CD4-positive, alpha-beta T cell treated with Interleukin-15 for 4 hours (primary cell): ENCODE measurements at places on chromosomes 1 and 21.

DNA sequence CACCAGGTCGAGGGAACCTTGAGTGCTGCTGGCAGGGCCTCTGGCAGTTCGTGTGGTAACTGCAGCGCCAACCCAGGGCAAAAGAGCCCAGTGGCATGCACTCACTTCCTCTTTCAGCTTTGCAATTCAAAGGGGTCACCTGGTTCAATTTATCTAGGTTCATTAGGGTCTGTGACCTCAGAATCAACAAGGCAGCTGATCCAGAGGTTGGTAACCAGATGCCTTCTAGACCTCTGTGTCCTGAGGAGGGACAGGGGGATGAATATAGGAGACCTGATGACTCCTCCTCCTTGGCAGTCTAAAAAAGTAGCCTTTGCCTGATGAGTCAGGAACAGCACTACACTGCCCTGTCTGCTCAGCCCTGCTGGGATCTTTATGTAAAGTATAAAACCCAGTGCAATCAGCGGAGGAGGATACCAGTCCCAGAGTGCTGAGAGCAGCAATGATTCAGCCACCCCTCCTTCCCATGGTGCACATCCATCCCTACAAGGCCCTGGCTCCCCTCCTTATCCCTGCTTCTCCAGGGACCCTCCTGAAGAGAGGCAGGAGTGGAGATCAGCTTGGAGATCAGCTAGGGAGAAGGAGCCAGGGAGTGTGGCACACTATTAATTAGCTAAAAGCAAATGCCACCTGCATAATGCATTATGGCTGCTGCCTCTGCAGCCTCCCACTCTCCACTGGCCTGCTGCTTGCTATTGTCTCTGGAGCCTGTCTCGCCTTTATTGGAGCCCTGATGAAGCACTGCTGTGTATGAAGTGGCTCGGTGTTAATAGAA, 11.2 kb upstream of the FMOD start:
- no peak for DNase-seq

GRCh38 chr1:245428681-245429080, 273.9 kb downstream of the KIF26B start:
- DNase-seq = no peak

GRCh38 chr1:8443558-8444194, 125.8 kb downstream of the SLC45A1 start:
- no peak for DNase-seq

DNA sequence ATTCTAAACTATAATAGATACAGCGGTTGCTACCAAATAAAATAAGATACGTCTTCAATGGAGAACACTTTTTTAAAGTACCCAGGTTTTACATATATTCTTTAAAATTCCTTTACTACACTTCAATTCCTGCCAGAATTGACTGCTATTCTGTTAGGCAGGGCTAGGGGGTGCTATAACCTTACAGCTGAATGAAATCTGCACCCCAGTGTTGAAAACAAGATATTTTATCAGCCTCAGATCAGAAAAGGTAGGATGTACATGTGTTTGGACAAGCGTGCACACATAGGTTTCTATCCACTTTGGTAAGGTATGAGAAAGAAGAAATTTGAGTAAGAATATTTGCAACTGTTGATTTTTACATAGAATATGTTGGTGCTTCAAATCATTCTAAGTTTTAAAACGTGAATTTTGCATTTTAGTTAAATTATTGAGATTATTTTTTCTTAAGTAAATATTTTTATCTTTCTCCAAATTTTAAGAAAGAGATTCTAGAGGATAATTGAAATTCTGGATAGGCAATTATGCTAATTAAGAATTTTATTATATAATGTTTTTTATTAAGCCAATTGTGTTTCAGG, 490.8 kb upstream of the ADGRL4 start:
- DNase-seq = no peak

GRCh38 chr1:39672551-39672947, 642 bp upstream of the NT5C1A start:
- DNase-seq = peak; percentile 56

DNA sequence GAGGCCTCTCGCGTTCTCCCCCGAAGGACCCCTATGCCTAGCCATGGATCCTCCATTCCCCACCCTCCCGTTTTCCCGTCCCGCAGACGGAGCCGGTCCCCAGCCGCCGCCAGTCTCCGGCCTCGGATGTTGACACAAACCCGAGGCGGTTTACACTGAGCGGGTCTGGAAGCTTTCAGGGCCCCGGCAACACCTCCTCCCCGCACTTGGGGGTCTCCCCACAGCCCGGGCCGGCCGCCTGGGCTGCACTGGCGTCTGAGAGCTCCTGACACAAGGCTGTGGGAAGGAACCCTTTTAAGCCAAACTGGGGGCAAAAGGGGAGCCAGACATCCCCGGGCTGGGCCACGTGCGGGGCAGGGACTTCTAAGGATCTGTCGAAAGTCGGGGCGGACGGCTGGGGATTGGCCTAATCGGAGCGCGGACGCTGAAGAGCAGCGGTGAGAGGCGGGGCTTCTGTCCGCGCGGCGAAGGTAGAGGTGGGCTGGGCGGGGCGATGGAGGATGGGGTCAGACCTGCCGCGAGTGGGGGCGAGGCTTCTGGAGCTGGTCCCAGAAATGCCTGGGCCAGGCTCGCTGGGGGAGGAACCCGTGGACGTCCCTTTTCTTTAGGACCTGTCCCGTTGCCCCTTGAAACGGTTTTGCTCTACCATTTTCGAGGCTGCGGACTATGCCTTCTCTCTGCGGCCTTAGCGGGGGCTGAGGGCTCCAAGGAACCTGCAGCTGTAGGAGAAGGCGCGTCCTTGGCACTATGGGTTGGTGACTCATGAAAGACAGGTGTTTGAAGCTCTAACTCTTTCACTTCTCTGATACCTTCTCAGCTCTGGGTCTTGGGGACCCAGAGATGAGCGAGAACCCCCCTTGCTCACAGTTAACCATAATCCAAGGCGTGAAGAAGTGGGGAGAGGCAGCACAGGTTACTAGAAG, 1.2 kb upstream of the HPCAL4 start:
- peak; percentile 37 for DNase-seq

GRCh38 chr1:107662971-107663370, 302.0 kb downstream of the VAV3 start:
- DNase-seq = no peak

DNA sequence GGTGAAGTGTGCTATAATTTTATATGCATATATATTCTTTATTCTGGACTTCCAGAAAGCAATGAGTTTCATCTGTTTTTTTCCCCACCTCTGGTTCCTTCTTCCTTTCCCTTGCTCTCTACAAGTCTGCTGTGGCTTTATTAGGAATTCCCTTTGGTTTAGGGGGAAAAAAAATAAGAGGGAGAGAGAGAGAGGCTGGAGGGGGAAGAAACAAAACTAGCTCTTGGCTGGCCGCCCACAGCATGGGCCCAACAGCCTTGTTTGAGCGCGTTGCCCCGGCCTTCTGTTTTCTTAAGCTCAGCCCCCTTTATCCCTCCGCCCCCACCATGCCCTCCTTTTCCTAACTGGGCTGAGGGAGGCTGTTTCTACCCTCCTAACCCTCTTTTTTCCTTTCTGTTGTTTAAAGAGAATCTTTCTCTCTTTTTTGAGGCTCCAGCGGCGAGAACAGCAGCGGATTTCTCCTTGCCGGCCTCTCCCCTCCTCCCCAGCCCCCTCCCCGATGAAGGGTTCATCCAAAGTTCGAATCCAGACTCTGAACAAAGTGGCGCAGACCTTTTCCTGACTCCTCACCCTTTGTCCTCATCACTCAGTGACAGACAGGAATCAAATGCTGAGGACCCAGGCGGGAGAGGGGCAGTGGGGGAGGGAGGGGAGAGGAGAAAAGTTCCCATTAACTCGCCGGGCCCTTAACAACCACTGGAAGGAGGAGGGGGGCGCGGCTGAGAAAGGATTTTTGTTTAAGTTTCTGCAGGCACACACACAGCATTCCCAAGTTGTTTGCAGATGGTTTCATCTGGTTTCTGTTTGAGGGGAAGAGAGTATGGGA, 29.7 kb downstream of the PBX1 start:
- no peak for DNase-seq

DNA sequence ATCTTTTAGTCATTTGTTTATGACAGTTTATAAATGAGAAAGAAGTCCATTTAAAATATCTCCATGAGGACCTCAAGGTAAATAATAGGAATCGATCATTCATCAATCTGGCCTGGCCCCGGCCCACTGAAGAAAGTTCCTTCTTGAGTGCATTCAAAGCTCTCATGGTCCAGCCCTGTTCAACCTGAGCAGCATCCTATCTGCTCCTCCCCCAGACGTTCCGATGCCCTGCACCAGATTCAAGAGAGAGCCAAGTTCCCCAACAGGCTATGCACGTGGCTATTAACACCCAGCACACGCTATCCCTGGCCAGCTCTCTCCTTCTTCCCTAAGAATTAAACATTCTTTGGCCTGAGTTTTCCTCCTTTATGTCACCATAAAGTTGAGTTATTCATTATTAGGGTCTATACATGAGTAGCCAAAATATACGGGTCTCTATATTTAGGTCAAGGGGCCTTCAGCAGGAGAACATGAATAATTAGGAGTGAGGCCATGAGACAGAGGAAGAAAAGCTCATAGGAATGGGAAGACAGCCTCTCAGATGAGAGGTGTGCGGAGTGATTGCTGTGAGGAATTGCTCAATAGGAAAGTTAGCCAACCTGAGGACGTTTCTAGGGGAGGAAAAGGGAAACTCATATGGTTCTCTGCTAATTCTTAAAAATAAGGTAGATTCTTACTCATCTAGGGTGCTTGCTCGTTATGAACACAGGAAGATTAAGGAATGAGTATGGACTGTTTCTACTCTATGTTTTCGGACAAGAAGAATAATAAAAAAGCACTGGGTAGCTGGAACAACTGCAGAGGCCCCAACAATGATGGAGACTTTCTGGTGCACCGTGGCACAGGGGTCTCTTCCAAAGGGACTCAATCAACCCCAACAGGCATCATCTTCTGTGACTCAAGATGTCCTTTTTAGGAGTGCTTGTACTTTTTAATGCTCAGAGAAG, 23.6 kb downstream of the RUNX1 start:
- DNase-seq = no peak

DNA sequence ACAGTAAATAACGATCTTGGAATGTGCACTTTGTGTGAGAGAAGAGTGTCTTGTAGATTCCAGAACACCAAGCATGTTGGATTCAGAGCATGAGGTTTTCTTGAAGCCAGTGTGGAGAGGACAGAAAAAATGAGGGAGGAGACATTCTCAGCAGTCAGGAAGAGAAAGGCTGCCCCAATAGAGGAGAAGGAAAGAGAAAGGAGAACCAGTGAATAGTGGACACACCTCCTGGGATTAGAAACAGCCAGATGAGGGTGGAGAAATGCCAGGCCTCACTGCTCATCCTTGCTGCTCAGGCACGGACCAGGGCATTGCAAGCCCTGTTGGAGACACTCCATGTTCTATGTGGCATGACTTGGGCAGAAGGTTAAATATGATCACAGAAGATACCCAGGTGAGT, 69.0 kb upstream of the KAZN start:
- DNase-seq = no peak

DNA sequence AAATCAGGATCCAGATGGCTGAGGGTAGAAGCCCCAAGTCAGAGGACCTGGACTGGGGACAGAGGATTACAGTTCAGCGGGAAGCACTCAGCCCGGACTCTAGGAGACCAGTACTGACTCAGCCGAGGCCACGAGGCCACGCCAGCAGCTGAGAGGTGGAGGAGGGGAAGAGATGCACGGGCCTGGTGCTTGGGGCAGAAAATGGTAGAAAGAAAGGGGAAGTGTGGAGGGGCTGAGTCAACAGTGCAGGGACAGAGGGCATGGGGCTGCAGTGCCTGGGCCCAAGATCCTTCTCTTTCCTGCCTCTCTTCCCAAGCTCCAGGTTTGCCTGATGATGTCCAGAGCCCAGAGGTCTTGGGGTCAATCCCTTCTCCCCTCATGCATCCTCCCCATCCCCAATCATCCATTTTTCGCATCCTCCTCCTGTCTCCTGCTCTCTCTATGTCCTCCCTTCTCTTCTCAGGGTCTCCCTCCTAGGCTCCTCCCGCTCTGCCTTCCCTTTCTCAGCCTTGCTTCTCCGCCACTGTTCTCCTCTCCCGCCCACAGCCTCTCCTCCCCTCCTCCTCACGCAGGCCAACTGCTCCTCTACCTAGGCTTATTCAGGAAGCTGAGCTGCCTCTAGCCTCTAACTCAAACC, 7.7 kb downstream of the ARHGEF2 start:
- peak; percentile 30 for DNase-seq

DNA sequence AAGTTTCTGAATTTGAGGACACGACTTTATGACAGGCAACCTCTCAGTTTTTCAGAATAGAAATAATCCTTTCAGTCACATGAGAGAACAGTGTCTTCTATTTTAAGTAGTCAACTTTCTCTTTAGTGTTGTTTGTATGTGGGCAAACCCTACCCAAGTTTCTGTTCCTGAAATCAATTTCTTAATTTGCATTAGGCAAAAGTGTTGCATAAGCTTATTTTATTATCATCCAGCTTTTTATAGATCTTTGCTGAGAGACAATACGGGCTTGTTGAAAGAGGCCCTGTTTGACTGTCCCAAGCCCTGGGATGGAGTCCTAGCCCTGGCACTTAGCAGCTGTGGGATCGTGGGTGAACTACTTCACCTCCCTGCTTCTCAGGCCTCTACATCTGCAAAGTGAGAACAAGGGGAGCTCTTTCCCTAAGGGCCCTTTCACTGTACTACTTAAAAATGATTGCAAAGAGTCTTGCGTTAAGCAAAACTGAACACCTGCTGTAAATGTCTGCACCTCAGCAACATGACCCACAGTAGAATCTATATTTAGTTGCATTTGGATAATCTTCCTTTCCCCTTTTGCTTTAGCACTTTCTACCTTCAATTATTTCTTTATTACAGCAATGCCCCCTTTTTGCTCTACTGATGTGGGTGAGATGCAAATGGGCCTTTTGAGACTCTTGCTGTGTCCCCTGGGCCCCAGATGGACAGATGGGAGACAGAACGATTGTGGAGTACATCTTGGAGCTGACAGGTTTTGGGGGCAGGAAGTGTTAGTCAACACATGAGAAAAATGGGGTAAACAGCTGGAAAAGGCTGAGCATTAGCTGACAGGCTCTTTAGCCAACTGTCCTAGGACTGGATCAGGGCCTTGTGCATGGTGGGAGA, 41.0 kb upstream of the SCAF4 start:
- DNase-seq = no peak

- no peak for DNase-seq
Measured at GRCh38 chr1:87897481-87897880, 568.8 kb downstream of the LMO4 start.

GRCh38 chr1:208237241-208237640, 6.9 kb downstream of the PLXNA2 start:
- no peak for DNase-seq

GRCh38 chr1:212973426-212973825, 23.1 kb downstream of the VASH2 start:
- no peak for DNase-seq

GRCh38 chr1:3789421-3790300, 6.6 kb downstream of the LRRC47 start:
- no peak for DNase-seq

GRCh38 chr1:166390366-166391033, 223.7 kb upstream of the FAM78B start:
- DNase-seq = no peak

GRCh38 chr1:197557302-197557701, 218.0 kb downstream of the DENND1B start:
- no peak for DNase-seq
